ENCODE measurements at places on chromosomes 7 and 10. TPM values are rescaled to one million over a fixed set of nuclear protein-coding genes. Genes with fewer than 3 reads are reported as not detected.

- DNase-seq: no peak
- no peaks in the 10 kb centered on the region for H3K27me3 ChIP-seq
Observed at GRCh38 chr7:106392590-106392989, 107.8 kb upstream of the NAMPT start.

DNA sequence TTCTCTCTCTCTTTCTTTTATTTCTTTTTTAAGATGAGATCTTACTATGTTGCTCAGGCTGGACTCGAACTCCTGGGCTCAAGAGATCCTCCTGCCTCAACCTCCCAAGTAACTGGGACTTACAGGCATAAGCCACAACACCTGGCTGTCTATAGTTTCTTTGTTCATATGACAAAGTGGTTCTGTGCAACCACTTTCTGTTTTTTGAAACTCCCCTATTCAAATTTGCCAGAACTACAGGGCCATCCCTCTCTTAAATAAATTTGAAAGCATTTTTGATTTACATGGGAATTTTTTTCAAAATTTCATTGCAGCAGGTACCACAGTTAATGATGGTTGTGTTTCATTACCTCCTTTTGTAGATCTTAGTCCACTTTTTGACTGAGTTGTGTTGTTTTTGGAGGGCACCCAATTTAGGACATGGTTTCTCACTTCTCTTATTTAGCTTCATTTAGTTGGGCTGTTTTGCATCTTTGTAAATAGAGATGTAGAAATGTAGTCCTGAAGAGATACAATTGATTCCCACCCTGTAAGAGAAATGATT, 119.2 kb downstream of the LRRC4 start:
- no peaks in the 10 kb centered on the region for H3K27me3 ChIP-seq
- DNase-seq: no peak
- no peak overlapping the region for H3K27ac ChIP-seq
- H3K4me3 ChIP-seq: no peak overlapping the region

DNA sequence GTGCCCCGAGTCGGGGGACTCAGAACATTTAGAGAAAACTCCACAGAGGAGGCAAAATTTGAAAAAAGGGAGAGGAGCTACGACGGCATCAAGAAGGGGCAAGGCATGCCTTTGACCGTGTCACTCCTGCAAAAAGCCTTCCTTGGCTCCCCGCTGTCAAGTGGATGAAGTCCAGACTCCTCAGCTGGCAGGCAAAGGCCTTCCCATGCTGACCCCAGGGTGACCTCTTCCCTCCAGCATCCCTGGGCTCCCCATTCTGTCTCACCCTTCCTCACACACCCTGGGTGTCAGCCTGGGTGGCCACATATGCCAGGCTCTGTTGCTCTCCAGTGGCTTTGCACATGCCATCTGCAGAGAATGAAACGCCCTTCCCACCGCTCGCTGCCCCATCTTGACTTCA, 88.4 kb upstream of the ZMIZ1 start:
- no peak overlapping the region for H3K4me3 ChIP-seq
- no peaks in the 10 kb centered on the region for H3K4me1 ChIP-seq
- H3K27me3 ChIP-seq: no peaks in the 10 kb centered on the region
- H3K27ac ChIP-seq: no peak overlapping the region
- H3K36me3 ChIP-seq: no peaks in the 10 kb centered on the region

- H3K36me3 ChIP-seq: no peaks in the 10 kb centered on the region
- H3K4me3 ChIP-seq: no peak overlapping the region
- DNase-seq: no peak
- H3K27me3 ChIP-seq: no peaks in the 10 kb centered on the region
- no peak overlapping the region for H3K27ac ChIP-seq
Observed at GRCh38 chr7:90222811-90223725, 11.5 kb downstream of the STEAP2 start.

- no peaks in the 10 kb centered on the region for H3K4me1 ChIP-seq
- H3K27ac ChIP-seq: no peak overlapping the region
- no peak for DNase-seq
- H3K27me3 ChIP-seq: no peaks in the 10 kb centered on the region
Observed at GRCh38 chr7:130218806-130219620, 11.4 kb downstream of the SSMEM1 start.

GRCh38 chr10:98378722-98379121, 36.3 kb downstream of the PYROXD2 start:
- H3K4me3 ChIP-seq: no peak overlapping the region
- H3K36me3 ChIP-seq: no peaks in the 10 kb centered on the region
- H3K27me3 ChIP-seq: no peaks in the 10 kb centered on the region
- no peaks in the 10 kb centered on the region for H3K4me1 ChIP-seq
- no peak for DNase-seq

GRCh38 chr7:70700941-70701425, 431.0 kb upstream of the GALNT17 start:
- H3K27me3 ChIP-seq: no peaks in the 10 kb centered on the region
- no peak overlapping the region for H3K27ac ChIP-seq
- no peak overlapping the region for H3K4me3 ChIP-seq
- H3K4me1 ChIP-seq: peaks cover 14% of the 10 kb centered on the region
- H3K36me3 ChIP-seq: no peaks in the 10 kb centered on the region

DNA sequence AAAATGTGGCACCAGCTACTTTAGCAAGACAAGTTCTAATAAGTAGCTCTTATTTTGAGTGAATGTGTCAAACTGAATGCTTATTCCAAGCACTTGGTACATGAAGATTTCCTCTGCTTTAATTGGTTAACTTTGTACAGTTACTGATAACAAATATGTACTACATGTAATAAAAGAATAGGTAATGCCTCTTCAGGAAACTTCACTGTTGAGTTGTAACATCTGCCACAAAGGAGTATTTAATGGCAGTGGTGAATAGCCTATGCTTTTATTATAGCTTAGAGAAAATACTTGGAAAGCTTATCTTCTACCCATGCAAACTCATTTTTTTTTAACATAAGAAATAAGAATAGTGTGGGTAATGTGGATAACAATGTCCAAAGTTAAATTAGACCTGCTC, 82.6 kb downstream of the CYP51A1 start:
- no peak for DNase-seq
- H3K4me1 ChIP-seq: no peaks in the 10 kb centered on the region
- H3K27me3 ChIP-seq: no peaks in the 10 kb centered on the region
- peaks cover 15% of the 10 kb centered on the region for H3K36me3 ChIP-seq

DNA sequence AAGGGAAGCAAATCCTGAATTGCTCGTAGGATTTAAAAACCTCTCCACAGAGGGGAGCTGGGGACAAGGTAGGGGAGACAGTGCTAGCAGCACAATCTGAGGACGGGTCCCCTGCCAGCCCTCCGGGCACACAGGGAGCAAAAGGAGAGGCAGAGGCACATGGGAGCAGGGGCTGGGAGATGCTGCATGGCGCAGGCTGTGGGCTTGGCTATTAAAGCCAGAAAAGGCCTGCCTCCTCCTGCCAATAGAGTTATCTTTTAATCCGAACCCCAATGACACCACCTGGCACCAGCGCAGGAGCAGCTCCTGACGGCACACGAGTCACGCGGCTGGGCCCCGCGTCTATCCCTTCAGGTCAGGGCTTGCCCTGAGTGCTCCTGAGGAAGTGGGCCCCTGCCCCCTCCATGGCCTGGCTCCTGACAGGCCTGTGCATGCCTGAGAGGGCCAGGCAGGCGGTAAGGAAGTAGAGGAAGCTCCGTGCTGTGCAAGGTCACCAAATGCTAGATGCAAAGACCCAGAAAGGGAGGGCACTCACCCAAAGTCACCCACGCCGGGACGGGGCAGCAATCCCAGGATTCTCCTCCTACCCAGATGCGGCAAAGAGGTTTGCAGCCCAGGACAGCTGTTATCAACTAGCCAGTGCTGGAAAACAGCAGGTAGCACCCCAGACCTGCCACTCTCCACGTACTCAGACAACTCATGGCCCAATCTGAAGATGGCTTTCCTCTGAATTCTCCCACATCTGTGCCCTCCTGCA, 28.1 kb downstream of the DLG5 start:
- H3K36me3 ChIP-seq: no peaks in the 10 kb centered on the region
- H3K27ac ChIP-seq: peak overlapping the region; percentile 52
- DNase-seq: peak; percentile 53
- no peak overlapping the region for H3K4me3 ChIP-seq
- H3K27me3 ChIP-seq: no peaks in the 10 kb centered on the region
- H3K4me1 ChIP-seq: no peaks in the 10 kb centered on the region

GRCh38 chr10:100786591-100786990, 41.2 kb downstream of the PAX2 start:
- no peak overlapping the region for H3K4me3 ChIP-seq
- no peak for DNase-seq
- H3K27me3 ChIP-seq: no peaks in the 10 kb centered on the region
- no peak overlapping the region for H3K27ac ChIP-seq
- no peaks in the 10 kb centered on the region for H3K4me1 ChIP-seq

GRCh38 chr7:41955893-41956675, 253.2 kb upstream of the INHBA start:
- H3K4me3 ChIP-seq: no peak overlapping the region
- peak; percentile 71 for DNase-seq
- H3K27ac ChIP-seq: no peak overlapping the region
- H3K4me1 ChIP-seq: no peaks in the 10 kb centered on the region

DNA sequence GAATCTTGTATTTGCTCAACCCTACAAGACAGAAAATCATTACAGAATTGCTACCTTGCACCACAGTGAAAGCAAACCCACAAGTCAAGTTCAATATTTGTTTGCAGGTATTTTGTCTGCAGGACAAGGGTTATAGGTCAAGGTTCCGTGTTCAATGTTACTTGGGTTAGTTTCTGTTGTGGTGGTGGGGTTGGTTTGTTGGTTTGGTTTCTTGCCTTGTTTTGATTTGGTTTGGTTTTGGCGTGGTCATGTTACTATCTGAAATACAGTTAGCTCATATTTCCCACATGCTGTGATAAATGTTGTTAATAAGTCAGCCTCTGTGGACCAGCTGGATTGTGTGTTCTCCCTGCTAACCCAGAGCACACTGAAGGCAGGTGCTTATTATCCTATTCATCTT, 75.6 kb upstream of the INSIG1 start:
- H3K4me1 ChIP-seq: peaks cover 40% of the 10 kb centered on the region
- no peaks in the 10 kb centered on the region for H3K27me3 ChIP-seq
- H3K4me3 ChIP-seq: no peak overlapping the region
- no peaks in the 10 kb centered on the region for H3K36me3 ChIP-seq

- no peak overlapping the region for H3K4me3 ChIP-seq
- H3K27me3 ChIP-seq: no peaks in the 10 kb centered on the region
- peaks cover 10% of the 10 kb centered on the region for H3K36me3 ChIP-seq
- no peak for DNase-seq
Observed at GRCh38 chr7:149598721-149599308, 101.2 kb upstream of the ZNF746 start.

GRCh38 chr7:50304129-50304910, at the start of gene IKZF1:
Gene IKZF1, plus strand, starts transcription at chr7:50304716. Its CDS starts 14,346 bp downstream, at chr7:50319062.
- no peaks in the 10 kb centered on the region for H3K4me1 ChIP-seq
- peak; percentile 77 for DNase-seq
- H3K4me3 ChIP-seq: peak within 1 kb of the TSS; percentile 23
- H3K27ac ChIP-seq: peak within 1 kb of the TSS; percentile 16
- no peaks in the 10 kb centered on the region for H3K36me3 ChIP-seq
- H3K27me3 ChIP-seq: no peaks in the 10 kb centered on the region

DNA sequence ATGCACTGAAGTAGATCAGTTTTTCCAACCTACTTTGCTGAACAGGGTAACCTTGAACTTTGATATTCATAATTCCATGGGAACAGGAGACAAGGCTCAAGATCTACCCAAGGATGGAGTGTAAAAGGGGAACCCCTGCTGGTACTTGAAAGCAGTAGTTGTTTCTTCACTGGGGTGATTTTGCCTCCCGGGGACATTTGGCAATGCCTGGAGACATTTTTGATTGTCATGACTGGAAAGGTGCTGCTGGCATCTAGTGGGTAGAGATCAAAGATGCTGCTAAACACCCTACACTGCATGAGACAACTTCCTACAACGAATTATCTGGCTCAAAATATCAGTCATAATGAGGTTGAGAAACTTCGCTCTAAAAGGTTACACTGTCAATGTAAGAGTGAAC, 214.8 kb upstream of the CTBP2 start:
- H3K4me3 ChIP-seq: no peak overlapping the region
- no peak overlapping the region for H3K27ac ChIP-seq
- no peak for DNase-seq
- H3K4me1 ChIP-seq: no peaks in the 10 kb centered on the region

DNA sequence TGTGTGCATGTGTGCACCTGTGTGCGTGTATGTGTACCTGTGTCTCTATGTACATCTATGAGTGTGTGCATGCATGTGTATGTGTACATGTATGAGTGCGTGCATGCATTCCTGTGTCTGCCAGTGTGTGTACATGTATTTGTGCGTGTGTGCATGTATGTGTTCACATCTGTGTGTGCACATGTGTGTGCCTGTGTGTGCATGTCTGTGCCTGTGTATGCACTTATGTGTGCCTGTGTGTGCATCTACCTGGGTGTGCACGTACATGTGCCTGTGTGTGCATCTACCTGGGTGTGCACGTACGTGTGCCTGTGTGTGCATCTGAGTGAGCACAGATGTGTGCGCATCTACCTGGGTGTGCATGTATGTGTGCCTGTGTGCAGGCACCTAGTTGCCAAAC, 102.2 kb upstream of the DIP2C start:
- no peak for DNase-seq
- no peak overlapping the region for H3K4me3 ChIP-seq
- no peaks in the 10 kb centered on the region for H3K4me1 ChIP-seq
- H3K36me3 ChIP-seq: no peaks in the 10 kb centered on the region
- H3K27ac ChIP-seq: no peak overlapping the region
- H3K27me3 ChIP-seq: no peaks in the 10 kb centered on the region

DNA sequence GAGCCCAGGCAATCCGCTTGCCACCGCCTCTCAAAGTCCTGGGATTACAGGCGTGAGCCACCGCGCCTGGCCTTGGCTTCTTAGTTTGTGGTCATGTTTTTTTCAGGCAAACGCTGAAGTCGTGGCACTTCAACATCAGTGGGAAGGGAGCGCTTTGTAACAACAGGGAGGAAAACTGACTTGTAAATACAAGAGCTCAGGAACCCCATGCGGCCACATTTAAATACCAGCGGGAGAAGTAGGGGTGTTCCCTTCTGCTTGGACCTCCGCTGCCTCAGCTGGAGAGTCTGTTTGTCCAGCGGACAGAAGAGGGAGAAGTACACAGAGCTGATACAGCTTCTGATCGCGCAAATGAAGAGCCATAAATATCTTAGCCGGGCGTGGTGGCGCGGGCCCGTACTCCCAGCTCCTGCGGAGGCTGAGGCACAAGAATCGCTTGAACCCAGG, 108.7 kb upstream of the KMT2C start:
- no peaks in the 10 kb centered on the region for H3K4me1 ChIP-seq
- no peak overlapping the region for H3K27ac ChIP-seq
- H3K27me3 ChIP-seq: no peaks in the 10 kb centered on the region
- no peak overlapping the region for H3K4me3 ChIP-seq
- H3K36me3 ChIP-seq: no peaks in the 10 kb centered on the region

- H3K27ac ChIP-seq: no peak overlapping the region
- H3K36me3 ChIP-seq: no peaks in the 10 kb centered on the region
- H3K4me1 ChIP-seq: no peaks in the 10 kb centered on the region
- DNase-seq: no peak
- no peak overlapping the region for H3K4me3 ChIP-seq
- H3K27me3 ChIP-seq: no peaks in the 10 kb centered on the region
Observed at GRCh38 chr7:156185076-156185475, 372.8 kb upstream of the SHH start.

The RTKN2 gene
- total RNA-seq: not detected

The MNX1 gene
- total RNA-seq: not detected

The GPR26 gene
- total RNA-seq: not detected

The SLC13A1 gene
- not detected for total RNA-seq

The PDE1C gene
- total RNA-seq: not detected

The CRHR2 gene
- not detected for total RNA-seq

The ELFN1 gene
- 5.4 TPM for total RNA-seq

The POLR2J2 gene
- 9.5 TPM for total RNA-seq
